ENCODE measurements at places on chromosomes 1 and 21.

- no peak for DNase-seq
Observed at GRCh38 chr21:29007810-29008209, 11.3 kb downstream of the RWDD2B start.

DNA sequence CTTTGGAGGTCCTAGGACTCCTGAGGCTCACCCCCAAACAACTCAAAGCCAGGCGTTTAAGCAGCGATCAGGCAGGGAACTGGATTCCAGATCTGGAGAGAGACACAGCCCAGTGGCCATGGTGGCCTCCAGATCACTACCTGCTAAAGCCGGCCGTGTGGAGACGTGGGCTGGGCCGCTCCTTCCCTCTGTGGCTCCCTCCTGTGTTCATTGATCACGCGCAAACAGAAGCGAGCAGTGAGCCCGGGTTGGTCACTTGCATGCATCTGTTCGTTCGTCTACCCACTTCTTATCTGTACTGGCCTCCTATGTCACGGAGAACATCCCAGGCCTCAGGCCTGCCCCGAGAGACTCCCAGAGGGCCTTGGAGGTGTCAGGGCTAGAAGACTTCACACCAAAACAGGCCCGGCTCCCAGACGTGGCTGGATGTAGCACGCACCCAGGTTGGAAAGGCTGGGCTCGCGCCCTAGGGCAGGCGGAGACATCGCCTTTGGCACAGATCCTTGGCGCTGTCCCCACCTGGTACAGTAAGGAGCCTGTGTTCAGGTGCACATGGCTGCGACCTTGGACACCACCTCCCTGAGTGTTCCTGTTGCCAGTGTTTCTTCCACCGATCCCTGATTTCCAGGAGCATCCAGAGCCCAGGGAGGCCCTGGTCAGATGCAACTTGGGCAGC, 76.7 kb upstream of the ARHGEF16 start:
- no peak for DNase-seq

- DNase-seq: peak; percentile 86
Observed at GRCh38 chr1:27659497-27660299, 12.3 kb downstream of the IFI6 start.

- DNase-seq: no peak
Observed at GRCh38 chr1:200181861-200182260, 154.4 kb downstream of the NR5A2 start.

GRCh38 chr1:205615789-205616188, 16.0 kb downstream of the ELK4 start:
- DNase-seq: no peak

GRCh38 chr1:181386340-181386739, 97.0 kb upstream of the CACNA1E start:
- no peak for DNase-seq

GRCh38 chr1:159951551-159951950, 2.5 kb downstream of the SLAMF9 start:
- no peak for DNase-seq

DNA sequence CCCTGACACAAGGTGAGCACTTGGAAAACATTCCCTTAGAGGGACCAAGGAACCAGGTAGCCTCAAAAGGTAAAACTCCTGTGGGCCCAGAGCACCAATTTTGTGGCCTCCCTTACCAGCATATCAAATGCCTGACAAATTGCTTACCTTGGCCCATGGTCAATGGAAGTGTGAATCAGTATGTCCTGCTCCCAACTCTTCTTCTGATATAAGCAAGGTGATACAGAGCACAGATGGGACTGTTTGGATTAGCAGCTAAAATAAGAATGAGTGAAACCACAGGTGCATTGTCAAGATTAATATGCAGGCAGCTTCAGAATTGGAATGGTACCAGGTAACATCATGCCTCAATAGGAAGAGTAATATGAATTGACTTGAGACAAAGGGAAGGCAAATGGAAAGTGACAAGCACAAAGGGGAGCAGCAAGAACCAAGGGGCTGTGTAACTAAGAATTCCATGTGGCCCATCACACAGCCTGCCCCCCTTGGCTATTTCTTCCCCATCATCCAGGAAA, 156.8 kb upstream of the KCND3 start:
- no peak for DNase-seq

GRCh38 chr1:226692051-226692792, 46.9 kb downstream of the ITPKB start:
- DNase-seq: no peak

GRCh38 chr1:10225573-10225972, 15.2 kb downstream of the KIF1B start:
- DNase-seq: no peak

DNA sequence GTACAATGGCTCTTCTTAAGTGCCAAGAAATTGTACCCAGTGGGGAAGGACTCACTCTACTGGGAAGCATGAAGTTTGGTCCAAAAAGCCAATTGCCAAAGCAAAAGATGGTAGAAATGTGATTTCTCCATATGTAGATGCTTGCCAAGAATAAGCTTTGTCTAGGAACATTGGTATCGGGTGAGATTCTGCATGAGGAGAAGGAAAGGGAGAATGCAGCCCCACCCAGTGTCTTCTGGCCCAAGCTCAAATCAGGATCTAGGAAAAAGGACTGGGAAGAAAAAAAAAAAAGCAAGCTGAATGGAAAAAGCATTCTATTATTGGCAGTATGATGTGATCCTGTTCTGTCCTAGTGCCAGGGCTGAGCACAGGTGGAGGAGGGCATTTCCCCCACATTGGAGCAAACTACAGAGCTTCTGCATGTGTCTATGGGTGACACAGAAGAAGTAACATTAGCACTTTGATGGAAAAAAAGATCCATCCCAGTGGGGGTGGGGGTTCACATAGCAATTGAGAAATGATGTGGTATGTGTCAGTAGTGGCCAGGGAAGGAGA, 226.6 kb downstream of the KCNH1 start:
- DNase-seq: no peak

All from BE2C (cell line).